Cortex of kidney (tissue), 1 donor: ENCODE measurements at places on chromosomes 4 and X.

GRCh38 chrX:103806862-103807474, 25.1 kb downstream of the RAB9B start:
- no peak for DNase-seq

GRCh38 chr4:75948822-75949444, 8.1 kb upstream of the NAAA start:
- no peak for DNase-seq

GRCh38 chr4:30717208-30718020, 2.8 kb upstream of the PCDH7 start:
- no peak for DNase-seq

DNA sequence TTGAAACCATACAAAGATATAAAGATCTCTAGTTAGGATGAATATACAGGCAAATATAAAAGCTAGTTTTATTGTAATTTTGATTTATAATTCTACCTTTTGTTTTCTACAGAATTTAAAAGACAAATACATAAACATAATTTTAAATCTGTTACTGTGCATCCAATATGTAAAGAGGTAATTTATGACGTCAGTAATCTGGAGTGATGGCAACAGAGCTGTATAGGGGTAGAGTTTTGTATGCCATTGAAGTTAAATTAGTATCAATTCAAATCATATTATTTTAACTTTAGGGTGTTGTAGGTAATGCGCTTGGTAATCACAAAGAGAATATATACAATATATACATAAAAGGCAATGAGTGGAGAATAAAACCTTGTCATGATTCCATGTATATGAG, 183.7 kb upstream of the ARHGAP24 start:
- no peak for DNase-seq

DNA sequence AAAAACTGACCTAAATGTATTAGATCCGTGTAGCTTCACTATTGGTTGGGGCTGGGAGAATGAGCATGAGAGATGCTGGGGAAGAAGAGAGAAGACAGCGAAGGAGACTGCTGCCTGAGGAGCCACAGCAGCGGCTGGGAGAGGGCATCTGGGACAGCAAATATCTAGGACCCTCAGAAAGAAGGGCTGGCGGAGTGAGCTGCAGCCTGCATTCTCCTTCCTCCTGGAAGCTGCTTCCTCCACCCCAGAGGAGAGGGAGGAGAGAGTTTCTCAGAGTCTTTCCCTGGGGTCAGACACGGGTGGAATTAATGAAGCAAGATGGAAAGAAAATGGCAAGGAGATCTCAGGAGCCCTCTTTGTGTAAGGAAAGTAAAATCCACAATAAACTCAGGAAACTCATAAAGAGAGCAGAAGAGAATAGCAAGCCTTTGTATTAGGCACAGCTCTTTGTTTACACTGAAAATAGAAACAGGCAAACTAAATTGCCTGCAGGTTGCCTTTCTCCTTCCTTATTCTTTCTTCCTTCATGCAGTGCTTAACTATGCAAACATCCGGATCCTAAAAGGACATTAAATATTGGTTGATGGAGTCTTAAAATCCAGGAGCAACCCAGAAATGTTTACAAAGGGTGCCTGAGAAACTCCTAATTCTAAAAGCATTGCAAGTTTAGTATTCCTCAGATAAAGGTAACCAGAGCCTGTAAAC, 130.3 kb upstream of the GALNT7 start:
- no peak for DNase-seq

DNA sequence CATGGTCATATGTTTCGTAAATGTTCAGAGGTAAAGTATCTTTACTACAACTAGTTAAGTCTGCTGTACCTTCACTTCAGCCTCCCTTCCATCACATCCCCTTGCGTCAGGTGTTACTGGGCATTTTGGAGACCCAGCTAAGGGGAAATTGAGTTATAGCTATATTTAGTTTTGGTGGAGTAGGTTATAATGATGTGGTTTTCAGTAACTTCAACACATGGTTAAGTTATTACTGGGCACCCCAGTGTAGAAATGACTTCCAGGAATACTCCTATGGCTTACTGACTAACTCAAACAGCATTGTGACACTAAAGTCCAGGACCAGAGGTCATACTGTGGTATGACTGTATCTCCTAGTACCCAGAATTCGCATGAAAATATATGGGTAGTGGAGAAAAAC, 23.4 kb upstream of the ACSL1 start:
- DNase-seq = no peak

DNA sequence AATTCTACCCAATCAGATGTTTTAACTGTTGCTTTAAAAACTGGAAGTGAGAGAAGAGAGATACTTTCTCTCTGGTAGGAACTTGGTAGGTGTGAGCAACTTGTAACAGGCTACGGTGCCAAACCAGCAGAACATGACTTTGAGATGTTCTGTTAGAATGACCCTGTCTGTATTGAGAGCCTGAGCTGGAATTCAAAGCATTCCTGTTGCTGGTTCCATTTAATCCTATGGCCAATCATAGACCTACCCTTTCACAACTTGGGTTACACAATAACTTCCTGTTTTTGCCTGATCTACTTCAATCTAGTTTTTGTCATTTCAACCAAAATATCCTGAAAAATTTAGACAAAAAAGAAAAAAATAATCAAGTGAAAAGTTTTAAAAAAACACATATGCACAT, 1.7 kb upstream of the PRRG1 start:
- no peak for DNase-seq

GRCh38 chr4:117610706-117611308, 423.5 kb upstream of the NDST3 start:
- DNase-seq = no peak

DNA sequence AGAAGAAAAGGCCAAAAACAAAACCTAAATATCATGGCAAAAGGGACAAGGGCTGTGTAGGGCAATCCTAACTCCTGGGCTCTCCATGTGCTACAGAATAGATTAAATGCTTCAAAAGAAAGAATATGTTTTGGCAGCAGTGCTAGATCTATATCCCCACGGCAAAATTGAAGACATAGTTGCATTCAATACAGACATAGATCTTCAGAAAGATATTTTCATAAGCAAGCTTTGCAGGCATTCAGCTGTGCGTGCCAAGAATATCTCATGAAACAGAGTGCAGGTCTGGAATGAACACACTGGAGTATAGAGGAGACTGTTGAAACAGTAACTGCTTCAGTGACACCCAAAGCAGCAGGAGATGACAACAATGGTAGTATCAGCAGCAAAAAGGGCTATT, 1476.9 kb downstream of the ARAP2 start:
- DNase-seq = no peak

GRCh38 chr4:59553721-59554091, 1646.4 kb upstream of the ADGRL3 start:
- no peak for DNase-seq

- no peak for DNase-seq
These were observed 12.2 kb upstream of the ODAM start for GRCh38 chr4:70183168-70183939.

GRCh38 chr4:60683357-60683756, 516.8 kb upstream of the ADGRL3 start:
- DNase-seq = no peak

DNA sequence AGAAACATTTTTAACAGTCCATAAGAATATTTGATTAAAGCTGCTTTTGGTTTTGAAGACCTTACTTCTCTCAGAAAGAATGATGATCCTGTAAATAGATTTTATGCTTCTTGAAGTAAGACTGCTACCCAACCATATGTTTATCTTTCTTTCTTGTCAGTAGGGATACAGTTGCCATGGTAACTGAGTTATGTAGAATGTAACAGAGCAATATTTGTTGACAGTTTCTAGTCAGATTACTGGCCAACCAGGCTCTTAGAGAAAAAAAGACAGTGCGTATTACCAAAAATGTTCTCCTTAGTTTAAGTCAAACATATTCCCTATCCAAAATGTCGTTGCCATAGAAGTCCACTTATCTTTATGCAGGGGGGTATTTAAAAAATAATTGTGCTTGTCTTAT, 456.8 kb downstream of the PRR32 start:
- DNase-seq = no peak

- no peak for DNase-seq
These were observed 6.9 kb downstream of the PLAC8 start for GRCh38 chr4:83107631-83108030.

DNA sequence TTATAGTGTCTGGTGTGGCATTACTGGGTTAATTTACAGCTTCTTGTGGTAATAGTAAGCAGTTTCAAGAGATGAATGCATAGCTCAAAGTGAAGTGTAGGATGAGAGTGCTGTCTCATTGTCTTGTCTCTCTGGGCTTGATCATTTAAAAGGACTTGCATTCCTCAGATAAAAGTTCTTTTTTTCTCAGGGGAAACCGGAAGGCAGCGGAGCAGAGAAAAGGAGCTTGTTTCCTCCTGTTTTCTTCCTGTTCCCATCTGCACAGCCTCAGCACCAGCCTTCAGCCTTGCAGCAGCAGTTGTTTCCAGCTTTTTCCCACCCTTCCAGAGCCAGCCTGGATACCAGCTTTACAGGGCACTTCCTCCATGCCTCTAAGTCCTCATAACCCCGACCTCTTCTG, 61.4 kb upstream of the LGI2 start:
- no peak for DNase-seq

GRCh38 chrX:66045894-66046293, 6.0 kb upstream of the VSIG4 start:
- DNase-seq = no peak

GRCh38 chr4:141215030-141215429, 5.7 kb upstream of the ZNF330 start:
- DNase-seq = no peak

DNA sequence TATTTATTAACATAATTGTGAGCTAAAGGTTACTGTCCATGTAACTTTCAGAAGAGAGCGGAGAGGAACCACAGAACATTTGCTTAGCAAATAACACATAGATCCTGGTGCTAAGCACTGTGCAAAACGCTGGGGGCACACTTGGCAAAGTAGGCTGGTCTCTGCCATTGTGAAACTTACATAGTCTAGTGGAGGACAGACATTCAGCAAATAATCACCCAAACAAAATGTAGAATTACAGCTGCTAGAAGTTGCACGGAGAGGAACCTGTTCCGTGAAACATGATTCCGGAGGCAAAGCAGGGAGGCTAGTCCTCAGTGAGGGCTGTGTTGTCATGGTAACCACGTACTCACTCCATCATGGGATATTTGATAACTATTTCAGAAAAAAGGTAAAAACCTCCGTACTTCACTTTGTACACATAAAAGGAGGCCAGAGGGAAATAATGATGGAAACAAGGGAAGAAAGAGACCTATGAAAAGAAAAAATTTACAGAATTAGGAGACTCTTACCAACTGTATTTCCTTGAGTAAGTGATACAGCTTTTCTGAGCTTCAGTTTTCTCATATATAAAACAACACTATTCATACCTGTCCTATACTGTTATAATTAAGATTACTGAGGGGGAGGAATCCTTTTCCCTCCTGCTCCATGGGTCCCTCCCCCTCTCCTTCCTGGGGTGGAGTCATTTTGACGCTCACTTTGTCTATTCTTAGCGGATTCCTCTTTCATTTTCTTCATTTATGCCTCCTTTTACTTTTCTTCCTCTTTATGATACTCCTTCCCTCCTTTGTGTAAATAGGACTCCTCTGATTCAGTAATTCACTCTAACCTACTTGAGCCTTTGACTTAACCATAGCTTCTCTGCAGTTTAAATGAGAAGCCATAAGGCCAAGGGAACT, 825 bp upstream of the RASGEF1B start:
- no peak for DNase-seq

- no peak for DNase-seq
These were observed 52.5 kb downstream of the PF4 start for GRCh38 chr4:73929278-73929677.

DNA sequence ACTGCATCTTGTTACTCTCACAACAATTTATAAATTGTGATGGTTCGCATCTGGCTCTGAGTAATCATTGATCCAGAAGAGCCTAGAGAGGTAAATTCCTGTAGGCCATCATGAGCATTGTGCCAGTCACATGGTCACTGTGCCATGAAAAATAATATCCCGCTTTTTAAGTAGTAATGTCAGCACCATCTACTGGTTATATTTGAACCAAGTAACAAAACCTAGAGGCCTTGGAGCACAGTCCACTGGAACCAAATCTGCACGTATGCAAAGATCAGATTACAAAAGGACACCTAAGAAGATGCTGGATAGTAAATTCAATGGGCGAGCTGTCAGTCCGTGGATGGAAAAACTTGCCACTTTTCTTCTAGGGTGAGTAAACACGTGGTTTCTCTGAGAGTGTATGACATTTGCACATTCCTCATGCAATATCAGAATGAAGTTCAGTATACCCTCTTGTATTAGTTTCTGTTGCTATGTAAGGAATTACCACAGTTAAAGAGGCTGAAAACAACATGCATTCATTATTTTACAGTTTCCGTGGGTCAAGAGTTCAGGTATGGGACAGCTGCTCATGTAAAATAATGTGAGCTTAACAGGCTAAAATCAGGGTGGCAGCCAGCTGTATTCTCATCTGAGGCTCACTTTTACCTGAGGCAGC, 26.8 kb downstream of the FAM114A1 start:
- no peak for DNase-seq

DNA sequence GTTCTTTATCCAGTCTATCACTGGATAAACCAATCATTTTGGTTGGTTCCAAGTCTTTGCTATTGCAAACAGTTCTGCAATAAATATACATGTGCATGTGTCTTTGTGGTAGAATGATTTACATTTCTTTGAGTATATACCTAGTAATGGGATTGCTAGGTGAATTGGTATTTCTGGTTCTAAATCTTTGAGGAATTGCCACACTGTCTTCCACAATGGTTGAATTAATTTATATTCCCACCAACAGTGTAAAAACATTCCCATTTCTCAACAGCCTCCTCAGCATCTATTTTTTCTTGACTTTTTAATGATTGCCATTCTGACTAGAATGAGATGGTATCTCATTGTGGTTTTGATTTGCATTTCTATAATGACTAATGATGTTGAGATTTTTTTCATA, 791.7 kb upstream of the AGA start:
- DNase-seq = no peak

DNA sequence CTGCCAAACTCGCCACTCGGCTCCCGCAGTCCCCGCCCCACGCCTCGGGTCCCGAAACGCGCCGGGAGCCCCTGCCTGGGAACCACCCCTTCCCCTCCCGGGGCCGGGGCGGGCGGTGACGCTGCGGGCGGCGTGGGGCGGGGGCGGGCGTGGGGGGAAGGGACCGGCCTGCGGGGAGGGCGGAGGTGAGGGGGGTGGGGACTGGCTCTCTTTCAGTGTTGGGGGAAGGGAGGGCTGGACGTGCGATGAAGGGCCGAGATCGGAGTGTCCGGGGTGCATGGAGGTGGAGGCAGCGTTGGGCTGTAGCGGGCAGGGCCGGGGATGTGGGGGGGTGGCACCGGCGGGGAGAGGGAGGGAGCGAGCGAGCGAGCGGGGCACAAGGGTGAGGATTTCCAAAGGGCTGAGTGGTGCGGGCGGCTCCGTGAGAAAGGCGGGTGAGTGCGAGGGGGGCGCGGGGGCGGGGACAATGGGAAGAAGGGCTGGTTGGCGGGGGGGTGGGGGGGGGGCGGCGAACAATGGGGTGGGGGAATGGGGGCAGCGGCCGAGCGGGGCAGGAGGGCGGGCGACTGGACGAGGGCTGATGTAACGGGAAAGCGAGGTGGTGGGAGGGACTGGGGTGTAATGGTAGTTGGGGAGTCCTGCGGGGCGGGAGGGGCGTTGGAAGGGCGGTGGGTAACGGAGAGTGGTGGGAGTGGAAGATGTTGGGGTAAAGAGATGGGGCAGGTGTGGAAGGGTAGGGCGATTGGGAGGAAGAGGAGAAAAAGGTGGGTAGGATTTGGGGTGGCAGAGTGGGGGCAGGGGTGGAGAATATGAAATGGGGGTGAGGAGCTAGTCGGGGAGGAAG, 578 bp downstream of the DCUN1D4 start:
- no peak for DNase-seq

- no peak for DNase-seq
These were observed 140.4 kb upstream of the GRID2 start for GRCh38 chr4:92163348-92163747.
